ENCODE measurements at places on chromosomes 12 and 14. TPM values are rescaled to one million over a fixed set of nuclear protein-coding genes. Genes with fewer than 3 reads are reported as not detected.

ESR2 gene
- 0.52 TPM for total RNA-seq

SLC41A2 gene
- total RNA-seq: 3.0 TPM

SERPINA12 gene
- not detected for total RNA-seq

KLRB1 gene
- not detected for total RNA-seq

GPD1 gene
- 1.2 TPM for total RNA-seq

B4GALNT1 gene
- 1.5 TPM for total RNA-seq

BLOC1S1 gene
- total RNA-seq: 84.3 TPM

GLIPR1L1 gene
- total RNA-seq: 1.7 TPM

RASSF9 gene
- total RNA-seq: 0.39 TPM

CLEC2D gene
- total RNA-seq: 6.2 TPM

SENP1 gene
- total RNA-seq: 31.5 TPM

L3HYPDH gene
- total RNA-seq: 15.8 TPM

COL2A1 gene
- 14.6 TPM for total RNA-seq

PLEKHH1 gene
- total RNA-seq: 33.3 TPM

RNFT2 gene
- total RNA-seq: 33.1 TPM

NXPH4 gene
- 1.7 TPM for total RNA-seq

TPPP2 gene
- total RNA-seq: not detected

FAM222A gene
- total RNA-seq: 1.1 TPM

DUSP6 gene
- 179 TPM for total RNA-seq

KRT77 gene
- total RNA-seq: not detected

CD9 gene
- total RNA-seq: 168 TPM

FGF6 gene
- not detected for total RNA-seq

DNAL1 gene
- total RNA-seq: 17.2 TPM

KRT85 gene
- not detected for total RNA-seq

WSCD2 gene
- 2.2 TPM for total RNA-seq

NID2 gene
- 6.1 TPM for total RNA-seq

NINJ2 gene
- total RNA-seq: not detected

PIK3C2G gene
- not detected for total RNA-seq

SYNDIG1L gene
- total RNA-seq: 3.0 TPM

CHGA gene
- 15.7 TPM for total RNA-seq

ZFYVE26 gene
- 26.5 TPM for total RNA-seq

COX8C gene
- not detected for total RNA-seq

ENDOU gene
- not detected for total RNA-seq

WASHC4 gene
- total RNA-seq: 40.2 TPM

FRS2 gene
- 27.8 TPM for total RNA-seq

TCL1B gene
- 9.6 TPM for total RNA-seq

PLEKHG7 gene
- total RNA-seq: not detected

CISTR gene
- not detected for total RNA-seq

PPM1H gene
- total RNA-seq: 36.1 TPM

RACGAP1 gene
- 63.5 TPM for total RNA-seq

KRT1 gene
- not detected for total RNA-seq

TGM1 gene
- total RNA-seq: 2.2 TPM

RFX4 gene
- total RNA-seq: not detected

ATN1 gene
- total RNA-seq: 69.6 TPM

TXNDC16 gene
- 14.3 TPM for total RNA-seq

C12orf75 gene
- 37.6 TPM for total RNA-seq

MYO1H gene
- total RNA-seq: not detected

ITGB7 gene
- 1.2 TPM for total RNA-seq

PCED1B gene
- 4.9 TPM for total RNA-seq

GSKIP gene
- 37.1 TPM for total RNA-seq

TPH2 gene
- total RNA-seq: 0.90 TPM

EFS gene
- total RNA-seq: 27.8 TPM

KRT73 gene
- not detected for total RNA-seq

TROAP gene
- 54.0 TPM for total RNA-seq

WNT1 gene
- total RNA-seq: not detected

FOXN4 gene
- 0.26 TPM for total RNA-seq

TAS2R31 gene
- 1.4 TPM for total RNA-seq

ARHGEF40 gene
- 53.1 TPM for total RNA-seq

ADCY4 gene
- total RNA-seq: 0.35 TPM
